ENCODE measurements at places on chromosomes 1 and 21.

- no peak for DNase-seq
Observed at GRCh38 chr1:44811234-44811633, 2.9 kb downstream of the BTBD19 start.

DNA sequence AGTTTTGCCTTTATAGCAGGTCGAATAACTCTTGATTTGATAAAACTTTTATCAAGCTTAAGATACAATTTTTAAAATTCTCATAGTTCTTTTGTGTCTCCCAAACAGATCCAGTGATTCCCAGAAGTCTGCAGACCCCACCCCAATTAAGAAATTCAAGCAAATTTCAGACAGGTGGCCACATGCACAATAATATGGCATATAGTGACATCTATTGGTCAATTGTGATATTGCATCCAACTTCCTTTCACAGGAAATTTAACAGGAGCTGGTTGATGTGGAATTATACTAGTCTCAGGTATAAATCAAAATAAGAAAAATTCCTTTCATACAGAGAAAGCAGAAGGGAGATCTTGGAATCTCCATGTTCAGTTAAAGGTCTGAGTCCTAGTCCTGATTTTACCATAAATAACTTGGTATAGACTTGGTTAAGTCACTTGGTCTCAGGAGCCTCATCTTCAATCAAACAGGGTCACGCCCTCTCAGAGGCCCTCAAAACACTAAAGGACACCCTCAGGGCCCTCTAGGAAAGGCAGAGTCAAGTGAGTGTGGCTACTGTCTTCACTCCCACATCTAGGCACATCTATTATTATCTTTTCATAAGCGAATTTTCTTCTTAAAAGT, 24.1 kb downstream of the PIGM start:
- no peak for DNase-seq

DNA sequence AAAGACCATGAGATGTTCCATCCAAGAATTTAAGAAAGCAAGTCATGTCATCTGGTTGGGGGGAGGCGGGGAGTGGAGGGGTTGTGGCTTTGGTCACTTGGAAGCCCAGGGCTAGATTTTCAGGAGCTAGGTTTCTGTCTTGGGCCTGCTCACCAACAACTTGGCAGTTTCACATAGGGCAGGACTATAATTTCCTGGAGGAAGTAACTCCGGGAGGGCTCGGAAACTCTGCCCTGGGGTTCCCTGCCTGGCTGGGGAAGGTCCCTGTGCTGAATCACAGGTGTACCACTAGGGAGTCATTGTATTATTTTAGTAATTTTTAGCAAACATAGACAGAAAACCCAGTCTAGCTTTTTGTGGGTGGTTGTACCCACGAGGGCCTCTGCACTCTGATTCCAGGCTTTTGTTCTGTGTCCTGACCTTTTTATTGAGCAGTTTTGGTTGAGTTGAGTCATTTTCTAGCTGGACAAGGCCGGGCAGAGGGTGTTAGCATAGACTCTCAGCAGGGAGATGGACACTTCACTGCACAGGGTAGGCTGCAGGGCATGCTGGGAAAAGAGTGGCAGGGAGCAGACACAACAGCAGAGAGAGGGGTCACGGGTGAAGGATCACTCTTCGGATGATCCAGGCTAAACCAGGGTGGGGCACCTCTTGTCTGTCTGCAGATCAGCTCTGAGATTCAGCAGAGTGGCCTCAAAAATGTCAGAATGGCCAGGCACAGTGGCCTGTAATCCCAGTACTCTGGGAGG, 144.7 kb downstream of the GRIK3 start:
- DNase-seq = no peak

GRCh38 chr1:107464827-107465226, 324.0 kb downstream of the NTNG1 start:
- DNase-seq = no peak

GRCh38 chr1:57026624-57027354, 61.0 kb upstream of the C8B start:
- no peak for DNase-seq

- DNase-seq = no peak
Observed at GRCh38 chr21:36860736-36861594, 105.5 kb downstream of the HLCS start.

All from stimulated activated CD4-positive, alpha-beta T cell treated with anti-CD3 and anti-CD28 coated beads, TNF-alpha, amount 100 ng/mL, for 1 hour (primary cell).